ENCODE measurements at places on chromosomes 7 and 10.

DNA sequence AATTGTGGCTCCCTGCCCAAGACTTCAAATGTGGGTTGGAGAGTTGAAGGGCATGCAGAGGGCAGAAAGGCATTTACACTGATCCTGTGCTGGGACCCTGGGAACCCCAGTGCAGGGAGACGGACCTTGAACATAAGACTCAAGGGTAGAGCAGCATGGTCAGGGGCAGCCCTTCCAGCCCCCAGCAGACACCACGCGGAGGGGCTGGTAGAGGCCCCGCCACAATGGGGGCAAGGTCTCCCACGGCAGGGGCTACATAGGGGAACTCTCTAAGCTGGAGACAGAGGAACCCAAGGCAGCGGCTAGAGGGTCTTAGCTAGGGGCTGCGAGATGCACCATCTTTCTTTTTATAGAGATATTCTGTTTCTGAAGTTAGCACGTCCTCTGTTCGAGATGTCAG, 45.2 kb upstream of the EBF3 start:
- no peak for DNase-seq

DNA sequence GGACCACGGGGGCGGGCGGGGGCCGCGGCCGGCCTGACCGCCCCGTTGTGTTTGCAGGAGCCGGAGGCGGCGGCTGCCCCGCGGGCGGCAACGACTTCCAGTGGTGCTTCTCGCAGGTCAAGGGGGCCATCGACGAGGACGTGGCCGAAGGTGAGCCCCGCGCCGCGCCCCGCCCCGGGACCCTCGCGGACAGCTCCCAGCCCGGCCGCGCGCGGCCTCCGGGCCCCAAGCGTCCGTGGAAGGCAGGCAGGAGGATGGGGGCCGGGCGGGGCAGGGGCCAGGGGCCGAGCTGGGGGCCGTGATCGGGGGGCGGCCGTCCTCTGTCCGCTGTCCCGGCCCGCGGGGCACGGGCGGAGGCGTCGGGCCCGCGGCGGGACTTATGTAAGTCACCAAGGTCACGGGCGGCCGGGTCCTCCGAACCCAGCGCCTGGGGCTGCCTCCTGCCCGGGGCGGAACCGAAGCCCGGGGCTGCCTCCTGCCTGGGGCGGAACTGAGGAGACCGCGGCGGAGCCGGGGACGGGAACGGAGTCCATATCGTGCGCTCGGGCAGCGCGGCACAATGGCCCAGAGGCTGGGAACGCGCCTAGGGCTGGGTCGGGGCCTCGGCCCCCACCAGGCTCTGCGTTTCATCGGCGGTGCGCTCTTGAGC, 497 bp downstream of the PPP2R2D start:
- peak; percentile 53 for DNase-seq

- DNase-seq: no peak
These were observed 170.4 kb downstream of the FRMD4A start for GRCh38 chr10:14160299-14160698.

DNA sequence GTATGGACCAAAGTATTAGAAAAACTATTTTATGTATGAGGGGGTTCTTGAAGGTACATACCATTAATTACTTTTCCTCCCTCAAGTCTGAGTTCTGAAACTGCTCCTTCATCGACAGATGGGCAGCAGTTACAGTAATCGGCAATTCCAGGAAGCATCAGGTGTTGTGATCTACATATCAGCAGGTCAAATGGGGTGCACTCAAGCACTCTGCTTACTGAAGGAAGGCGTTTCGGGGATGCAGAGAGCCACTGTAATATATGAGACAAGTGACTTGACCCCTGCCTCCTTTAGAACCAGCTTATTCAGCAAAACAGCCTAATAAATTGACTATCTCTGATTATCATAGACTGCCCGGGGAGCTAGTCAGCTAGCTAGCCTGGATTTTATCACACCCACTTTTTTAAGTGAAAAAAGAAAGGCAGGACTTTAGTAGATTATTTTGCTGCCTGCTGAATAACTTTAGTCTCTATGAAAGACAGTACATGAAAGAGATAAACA, 4.2 kb downstream of the SMNDC1 start:
- DNase-seq: no peak

DNA sequence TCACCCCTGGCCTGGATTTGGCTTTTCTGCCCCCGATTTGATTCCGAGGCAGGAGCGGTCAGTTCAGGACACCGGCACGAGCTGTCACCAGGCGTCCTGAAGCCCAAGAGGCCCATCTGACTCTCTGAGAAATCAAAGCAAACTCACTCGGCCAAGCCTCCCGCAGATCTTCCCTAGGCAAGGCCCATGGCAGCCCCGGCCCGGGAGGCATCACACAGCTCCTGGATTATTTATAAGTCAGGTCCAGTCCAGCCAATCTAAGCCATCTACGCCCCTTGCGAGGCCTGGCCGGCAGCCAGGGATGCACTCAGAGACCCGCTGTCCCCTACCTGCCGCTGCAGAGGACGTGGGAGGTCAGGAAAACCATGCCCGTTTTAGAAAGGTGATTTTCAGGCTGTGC, 87.3 kb upstream of the DIP2C start:
- no peak for DNase-seq

DNA sequence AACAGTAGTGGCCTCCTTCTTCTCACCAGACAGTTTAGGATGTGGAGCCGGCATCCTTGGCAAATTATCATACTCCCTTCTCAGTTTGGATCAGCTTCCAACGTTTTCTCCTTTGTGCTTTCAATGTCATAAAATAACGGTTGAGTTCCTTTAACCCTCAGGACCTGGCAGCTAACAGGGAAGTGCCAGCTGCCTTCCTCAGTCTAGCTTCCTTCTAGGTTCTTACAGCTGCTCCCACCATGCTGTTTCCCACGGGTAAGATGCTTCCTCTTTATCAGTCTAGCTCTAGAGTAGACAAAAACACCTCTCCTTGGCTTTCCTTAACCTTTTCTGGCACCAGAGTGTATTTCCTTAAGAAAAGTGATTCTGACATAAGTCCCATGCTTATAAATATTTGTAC, 33.2 kb downstream of the BLVRA start:
- DNase-seq: no peak

GRCh38 chr7:77393261-77393660, 22.9 kb downstream of the GSAP start:
- DNase-seq: peak; percentile 85

DNA sequence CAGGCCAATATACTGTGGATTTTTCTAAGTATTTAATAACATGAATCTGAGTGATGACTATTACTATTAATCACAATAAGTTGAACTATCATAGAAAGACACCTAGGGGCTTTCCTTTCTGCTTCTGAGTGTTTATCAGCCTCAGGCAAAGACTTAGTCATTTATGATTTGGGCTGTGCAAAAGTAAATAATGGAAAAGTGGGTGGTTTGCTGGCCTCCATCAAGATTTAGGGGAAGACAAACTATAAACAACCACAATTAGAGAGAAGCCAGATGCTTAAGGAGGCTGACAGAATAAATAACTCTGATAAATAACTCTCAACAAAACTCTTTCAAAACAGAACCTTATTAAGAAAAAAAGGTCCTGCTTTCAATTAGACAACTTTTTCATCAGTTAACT, 64.7 kb downstream of the MACC1 start:
- peak; percentile 64 for DNase-seq

- peak; percentile 99 for DNase-seq
These were observed 31.8 kb downstream of the GSTO2 start for GRCh38 chr10:104300736-104301292.

GRCh38 chr7:143216151-143216550, 5.7 kb upstream of the TAS2R40 start:
- peak; percentile 35 for DNase-seq

- DNase-seq: no peak
These were observed 26.1 kb upstream of the TRUB1 start for GRCh38 chr10:114911801-114912469.

DNA sequence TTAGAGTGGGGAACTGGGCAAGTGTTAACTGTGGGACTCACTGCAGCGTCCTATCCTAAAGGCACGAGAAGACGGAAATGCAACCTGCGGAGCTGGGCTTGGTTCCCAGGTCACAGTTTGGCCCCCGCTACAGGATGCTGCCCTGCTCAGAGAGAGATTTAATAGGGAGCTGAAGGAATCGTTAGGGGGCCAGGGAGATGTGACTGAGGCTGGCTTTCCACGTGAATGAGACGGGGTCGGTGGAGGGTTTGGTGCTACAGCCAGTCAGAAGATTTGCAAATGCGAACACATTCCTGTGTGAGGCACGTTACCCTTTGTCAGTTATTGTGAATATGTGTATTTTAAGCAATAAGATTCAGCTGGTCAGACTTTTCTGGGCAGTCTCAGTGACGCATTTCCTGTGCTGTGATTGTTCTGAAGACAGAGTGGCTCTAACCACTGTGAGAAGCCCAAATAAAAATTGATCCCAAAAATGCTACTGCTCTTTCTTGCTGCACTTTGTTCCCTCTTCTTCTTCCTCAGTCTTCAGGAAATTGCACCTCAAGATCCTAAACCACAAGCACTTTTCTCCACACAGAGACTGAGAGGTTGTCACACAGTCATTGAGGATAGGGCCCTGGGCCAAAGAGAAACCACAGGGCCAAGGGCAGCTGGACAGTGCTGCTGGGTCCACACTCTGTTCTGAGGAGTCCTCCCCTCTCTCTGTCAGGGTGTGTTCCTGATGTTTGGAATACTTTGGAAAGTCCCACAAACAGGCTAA, 21.2 kb downstream of the CYP17A1 start:
- peak; percentile 80 for DNase-seq

GRCh38 chr10:114810926-114811325, 10.7 kb upstream of the FHIP2A start:
- no peak for DNase-seq

Data from ELR (cell line).